ENCODE measurements at places on chromosomes 11 and 22. TPM values are rescaled to one million over a fixed set of nuclear protein-coding genes. Genes with fewer than 3 reads are reported as not detected.

CASP4 gene
- 79.4 TPM for total RNA-seq

EHF gene
- total RNA-seq: 0.68 TPM

GRCh38 chr11:69670158-69670845 is 4.9 kb downstream of the LTO1 start:
- DNase-seq: peak; percentile 78

SPTBN2 gene
- 0.68 TPM for total RNA-seq

MRGPRE gene
- total RNA-seq: not detected

FAM180B gene
- not detected for total RNA-seq

GRCh38 chr11:34313099-34313517 is 44.7 kb downstream of the ABTB2 start:
- DNase-seq: no peak

DNA sequence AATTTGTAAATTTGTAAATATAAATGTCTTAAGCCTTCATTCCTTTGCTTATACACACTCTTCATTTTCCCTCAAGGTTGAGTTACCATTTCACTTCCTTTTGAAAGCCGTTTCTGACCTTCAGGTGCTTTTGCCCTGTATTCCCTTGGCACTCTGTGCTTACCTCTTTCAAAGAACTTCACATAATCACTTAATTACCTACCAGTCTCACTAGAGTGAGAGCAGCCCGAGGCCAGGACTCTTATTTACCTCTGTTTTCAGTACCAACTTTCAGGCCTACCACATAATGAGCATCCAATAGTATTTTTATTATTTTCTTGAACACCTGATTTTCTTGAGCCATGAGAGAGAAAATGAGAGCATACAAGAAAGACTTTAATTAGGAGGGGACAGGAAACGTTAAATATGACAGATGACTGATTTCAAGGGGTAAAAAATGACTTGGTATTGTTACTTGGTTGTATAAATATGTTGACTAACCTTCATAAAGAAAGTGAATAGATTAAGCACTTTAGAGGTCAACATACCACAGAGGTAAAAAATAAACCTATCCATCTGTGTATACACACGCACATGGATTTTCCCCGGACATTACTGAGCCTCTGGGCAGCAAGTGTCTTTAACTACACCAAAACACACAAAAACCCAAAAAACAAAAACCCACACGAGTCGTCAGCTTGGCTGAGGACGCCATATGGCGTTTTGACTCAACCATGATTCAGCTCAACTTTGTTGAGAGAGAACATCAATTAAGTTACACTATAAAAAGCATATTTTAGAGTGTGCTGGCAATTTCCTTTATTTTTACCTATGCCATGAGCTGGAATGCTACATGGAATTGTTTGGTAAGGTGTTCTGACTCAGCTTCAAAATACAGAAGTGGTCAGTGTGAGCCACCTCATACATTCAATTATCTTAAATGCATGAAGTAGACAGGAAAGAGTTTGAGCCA is 7.6 kb downstream of the ATXN10 start:
- DNase-seq: peak; percentile 88

CARD16 gene
- total RNA-seq: 22.5 TPM

DNA sequence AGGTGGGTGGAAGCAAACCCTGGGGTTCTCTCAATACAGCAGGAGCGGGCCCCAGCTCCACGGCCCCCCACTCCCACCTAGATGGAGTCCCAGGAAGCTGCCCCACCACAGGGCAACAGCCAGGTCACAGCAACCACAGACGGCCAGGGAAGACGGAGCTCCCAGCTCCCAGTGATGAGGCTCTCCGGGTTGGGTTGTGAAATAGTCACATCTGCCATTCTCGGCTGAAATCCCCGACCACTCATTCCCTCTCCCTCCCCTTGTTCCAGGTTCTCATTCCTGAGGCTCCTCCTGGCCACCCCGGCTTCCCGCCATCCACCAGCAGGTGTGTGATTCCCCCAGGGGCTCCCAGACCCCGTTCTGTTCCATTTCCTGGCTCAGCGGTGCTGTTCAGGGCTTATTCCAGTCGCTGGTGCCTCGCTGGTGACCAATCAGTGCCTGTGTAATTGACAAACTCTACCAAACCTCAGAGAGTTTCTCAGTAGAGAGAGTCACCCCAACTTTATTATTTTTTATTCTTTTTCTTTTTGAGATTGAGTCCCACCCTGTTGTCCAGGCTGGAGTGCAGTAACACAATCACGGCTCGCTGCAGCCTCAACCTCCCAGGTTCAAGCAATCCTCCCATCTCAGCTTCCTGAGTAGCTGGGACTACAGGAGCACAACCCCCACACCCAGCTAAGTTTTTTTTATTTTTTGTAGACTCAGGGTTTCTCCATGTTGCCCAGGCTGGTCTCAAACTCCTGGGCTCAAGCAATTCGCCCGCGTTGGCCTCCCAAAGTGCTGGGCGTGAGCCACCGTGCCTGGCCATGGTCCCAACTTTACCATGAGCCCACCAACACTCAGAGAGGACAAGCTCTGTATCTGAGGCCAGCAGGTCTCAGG is 63.2 kb downstream of the SHANK2 start:
- no peak for DNase-seq

GRCh38 chr11:92264350-92264749 is 39.7 kb downstream of the FAT3 start:
- DNase-seq: no peak

All from RPMI7951 (cell line).